ENCODE measurements at places on chromosomes 1 and 21. TPM values are rescaled to one million over a fixed set of nuclear protein-coding genes. Genes with fewer than 3 reads are reported as not detected.

DNA sequence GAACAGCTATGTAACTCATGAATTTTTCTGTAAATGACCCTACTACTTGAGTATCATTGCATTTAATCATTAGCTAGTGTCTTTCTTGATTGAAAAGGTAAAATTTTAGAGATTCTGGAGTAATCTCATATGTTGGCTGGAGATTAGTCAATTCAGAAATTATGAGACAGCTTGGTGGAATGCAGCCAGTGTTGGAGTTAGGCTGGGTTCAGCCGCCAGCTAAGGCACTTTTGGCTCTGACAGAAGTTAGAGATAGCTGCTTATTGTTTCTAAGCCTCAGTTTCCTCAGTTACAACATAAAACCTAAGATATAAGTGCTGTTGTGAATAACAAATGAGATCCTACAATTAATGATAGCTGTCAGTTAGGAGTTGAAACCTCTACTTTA is 49.4 kb downstream of the TBCE start:
- no peaks in the 10 kb centered on the region for H3K27me3 ChIP-seq
- no peak overlapping the region for H3K27ac ChIP-seq
- H3K36me3 ChIP-seq, result peaks cover 11% of the 10 kb centered on the region
- H3K4me3 ChIP-seq, result no peak overlapping the region

DNA sequence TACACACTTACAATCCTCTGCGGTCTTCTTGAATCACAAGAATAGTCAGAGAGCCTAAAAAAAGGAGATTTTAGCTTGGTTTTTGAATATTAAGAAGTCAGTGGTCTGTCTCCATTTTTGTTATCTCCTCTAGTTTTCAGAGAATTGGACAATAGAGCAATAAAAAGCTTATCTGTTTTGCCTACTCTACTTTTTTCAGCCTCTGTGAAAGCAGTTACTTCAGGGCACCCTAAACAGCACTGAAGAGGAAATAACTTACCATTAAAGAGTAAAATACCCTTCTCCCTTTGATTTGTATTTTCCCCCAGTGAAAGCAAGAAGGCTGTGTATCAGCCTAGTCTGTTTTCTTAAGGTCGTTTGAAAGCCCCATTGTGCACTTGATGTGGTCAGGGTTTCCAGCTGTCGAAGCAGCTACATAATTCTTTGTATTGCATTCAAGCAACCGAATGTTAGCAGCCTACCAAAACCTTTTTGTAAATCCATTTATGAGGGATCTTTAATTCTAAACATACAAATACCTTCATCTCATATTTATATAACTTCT is 1.0 kb downstream of the NTMT2 start:
- H3K27me3 ChIP-seq, result peaks cover 64% of the 10 kb centered on the region
- peaks cover 28% of the 10 kb centered on the region for H3K4me1 ChIP-seq
- H3K27ac ChIP-seq, result no peak overlapping the region

DNA sequence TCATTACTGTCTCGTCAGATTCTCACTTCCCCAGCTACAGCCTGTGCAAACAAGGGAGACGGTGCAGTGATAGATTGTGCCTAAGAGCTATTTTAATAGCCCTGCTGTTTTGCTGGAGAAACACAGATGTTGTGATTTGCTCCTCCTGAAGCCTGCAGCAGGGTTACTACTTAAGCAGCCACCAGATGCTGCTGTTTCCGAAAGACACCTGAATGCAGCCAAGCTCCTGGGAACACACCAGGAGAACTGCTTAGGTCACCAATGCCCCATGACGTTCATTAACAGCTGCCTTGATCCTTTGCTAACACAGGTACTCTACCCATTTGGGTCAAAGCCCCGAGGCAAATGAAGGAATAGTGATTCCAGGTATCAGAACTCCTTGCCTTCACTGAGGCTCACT is 411.8 kb upstream of the DAB1 start:
- DNase-seq, result no peak
- H3K36me3 ChIP-seq, result peaks cover 10% of the 10 kb centered on the region
- H3K27me3 ChIP-seq, result 0 out of 2 replicates have a peak, but pooled peaks cover under 1% of the 10 kb centered on the region
- no peak overlapping the region for H3K4me3 ChIP-seq

DNA sequence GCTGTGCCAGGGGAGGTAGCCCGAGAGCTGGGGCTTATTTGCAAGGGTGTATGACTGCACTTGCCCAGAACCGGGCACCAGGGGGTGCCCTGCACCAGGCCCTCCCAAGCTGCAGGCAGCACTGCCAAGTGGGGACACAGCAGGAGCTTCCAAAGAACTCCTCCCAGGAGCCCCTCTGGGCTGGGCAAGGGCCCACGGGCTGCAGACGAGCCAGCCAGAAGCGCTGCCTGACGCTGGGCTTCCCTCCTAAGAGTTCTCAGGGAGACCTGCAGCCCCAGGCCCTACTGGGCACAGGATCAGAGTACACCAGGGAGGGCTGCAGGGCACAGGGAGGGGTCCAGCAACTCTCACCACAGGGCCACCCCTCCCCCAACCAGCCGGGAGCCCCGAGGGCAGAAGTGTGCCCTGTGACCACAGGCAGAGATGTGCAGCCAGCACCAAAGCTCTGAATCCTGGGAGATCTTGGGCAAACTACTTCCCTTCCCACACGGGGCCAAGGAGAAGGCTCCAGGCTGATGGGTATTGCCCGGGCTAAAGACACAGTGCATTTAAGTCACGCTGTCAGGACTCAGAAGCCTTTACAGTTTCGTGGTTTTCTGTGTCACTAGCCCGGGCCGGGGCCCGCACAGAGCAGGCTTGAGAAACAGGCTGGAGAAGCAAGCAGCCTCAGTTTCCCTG is 63.4 kb downstream of the KCNAB2 start:
- H3K27ac ChIP-seq, result no peak overlapping the region
- no peaks in the 10 kb centered on the region for H3K36me3 ChIP-seq
- H3K4me3 ChIP-seq, result no peak overlapping the region
- H3K4me1 ChIP-seq, result no peaks in the 10 kb centered on the region
- DNase-seq, result peak; percentile 62

- no peaks in the 10 kb centered on the region for H3K27me3 ChIP-seq
- no peak for DNase-seq
- H3K36me3 ChIP-seq, result peaks cover 49% of the 10 kb centered on the region
- no peaks in the 10 kb centered on the region for H3K4me1 ChIP-seq
Observed at GRCh38 chr1:1758059-1758621, 20.1 kb downstream of the NADK start.

- H3K27ac ChIP-seq, result no peak overlapping the region
- H3K4me1 ChIP-seq, result peaks cover 6% of the 10 kb centered on the region
- no peak overlapping the region for H3K4me3 ChIP-seq
- no peaks in the 10 kb centered on the region for H3K36me3 ChIP-seq
Observed at GRCh38 chr1:37724575-37724974, 32.3 kb downstream of the CDCA8 start.

- no peaks in the 10 kb centered on the region for H3K27me3 ChIP-seq
- H3K27ac ChIP-seq, result peak overlapping the region; percentile 86
- peaks cover 73% of the 10 kb centered on the region for H3K4me1 ChIP-seq
- peak overlapping the region; percentile 40 for H3K4me3 ChIP-seq
- no peak for DNase-seq
Observed at GRCh38 chr21:31909153-31910073, 36.6 kb downstream of the HUNK start.

DNA sequence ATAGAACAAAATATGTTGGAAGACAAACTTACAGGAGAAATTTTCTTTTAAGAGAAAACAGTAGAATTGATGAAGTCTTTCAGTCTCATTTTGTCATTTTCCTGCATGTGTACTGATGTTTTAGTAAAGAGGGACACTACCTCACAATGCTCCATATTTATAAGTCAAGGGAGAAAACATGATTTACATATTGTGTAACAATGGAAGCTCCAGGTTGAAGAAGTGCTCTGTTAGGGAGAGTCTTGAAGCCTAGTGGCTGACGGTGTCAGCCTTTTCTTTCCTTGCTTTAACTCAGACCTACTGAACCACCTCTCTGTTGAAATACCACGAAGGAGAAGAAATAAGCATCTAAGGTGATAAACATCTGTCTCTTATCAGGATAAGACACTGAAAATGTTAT is 75.0 kb downstream of the C4BPA start:
- no peak for DNase-seq
- no peak overlapping the region for H3K27ac ChIP-seq
- H3K36me3 ChIP-seq, result no peaks in the 10 kb centered on the region

DNA sequence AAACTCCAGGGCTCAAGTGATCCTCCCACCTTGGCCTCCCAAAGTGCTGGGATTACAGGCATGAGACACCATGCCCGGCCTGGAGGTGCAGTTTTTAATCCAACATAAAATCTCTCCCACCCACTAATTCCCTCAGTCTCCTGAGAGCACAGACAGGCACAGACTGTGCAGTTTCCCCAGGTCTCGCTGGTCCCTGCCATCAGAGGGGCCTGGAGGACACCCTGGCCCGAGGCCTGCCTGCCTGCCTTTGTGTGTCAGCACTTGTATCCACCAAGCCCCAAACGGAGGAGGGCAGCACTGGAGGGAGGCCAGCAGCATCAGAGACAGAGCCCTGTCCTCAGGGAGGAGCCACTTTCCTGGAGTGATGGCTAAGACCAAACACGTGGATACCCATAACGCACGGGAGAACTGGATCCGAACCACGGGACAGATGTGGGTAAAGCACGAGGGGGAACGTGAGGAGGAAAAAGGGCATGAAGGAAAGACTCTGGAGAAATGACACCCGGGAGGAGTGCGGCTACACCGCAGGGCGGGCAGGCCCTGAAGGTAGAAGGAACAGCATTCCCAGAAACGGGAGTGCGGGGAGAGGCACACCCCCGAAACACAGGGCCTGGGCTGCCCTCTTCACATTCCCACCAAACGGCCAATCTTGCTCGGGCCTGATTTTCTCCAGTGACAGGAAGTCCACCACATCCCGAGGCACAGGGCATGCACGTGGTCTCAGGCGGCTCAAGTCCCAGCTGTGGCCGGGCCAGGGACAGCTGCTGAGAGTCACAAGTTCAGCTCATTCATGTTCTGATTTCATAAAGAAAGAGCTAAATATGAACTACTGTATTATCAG is 29.7 kb downstream of the NPHP4 start:
- no peak overlapping the region for H3K27ac ChIP-seq
- no peak overlapping the region for H3K4me3 ChIP-seq
- no peak for DNase-seq
- peaks cover 15% of the 10 kb centered on the region for H3K36me3 ChIP-seq
- peaks cover 7% of the 10 kb centered on the region for H3K4me1 ChIP-seq

- H3K4me3 ChIP-seq, result no peak overlapping the region
- peaks cover 25% of the 10 kb centered on the region for H3K4me1 ChIP-seq
- no peak for DNase-seq
- peaks cover 40% of the 10 kb centered on the region for H3K27me3 ChIP-seq
- no peak overlapping the region for H3K27ac ChIP-seq
- H3K36me3 ChIP-seq, result no peaks in the 10 kb centered on the region
Observed at GRCh38 chr1:213993929-213994328, 6.2 kb downstream of the PROX1 start.

- H3K27me3 ChIP-seq, result peaks cover 6% of the 10 kb centered on the region
- DNase-seq, result no peak
- H3K4me3 ChIP-seq, result no peak overlapping the region
Observed at GRCh38 chr21:44687671-44688070, 5.7 kb upstream of the KRTAP12-1 start.

- peaks cover 13% of the 10 kb centered on the region for H3K36me3 ChIP-seq
- no peak for DNase-seq
- no peaks in the 10 kb centered on the region for H3K27me3 ChIP-seq
- peak overlapping the region; percentile 81 for H3K27ac ChIP-seq
- no peak overlapping the region for H3K4me3 ChIP-seq
- peaks cover 14% of the 10 kb centered on the region for H3K4me1 ChIP-seq
Observed at GRCh38 chr1:28456078-28456477, 49.8 kb upstream of the RCC1 start.

GRCh38 chr1:10682108-10682445 is 114.4 kb downstream of the CASZ1 start:
- no peak for DNase-seq
- H3K36me3 ChIP-seq, result no peaks in the 10 kb centered on the region
- H3K4me1 ChIP-seq, result peaks cover 69% of the 10 kb centered on the region

DNA sequence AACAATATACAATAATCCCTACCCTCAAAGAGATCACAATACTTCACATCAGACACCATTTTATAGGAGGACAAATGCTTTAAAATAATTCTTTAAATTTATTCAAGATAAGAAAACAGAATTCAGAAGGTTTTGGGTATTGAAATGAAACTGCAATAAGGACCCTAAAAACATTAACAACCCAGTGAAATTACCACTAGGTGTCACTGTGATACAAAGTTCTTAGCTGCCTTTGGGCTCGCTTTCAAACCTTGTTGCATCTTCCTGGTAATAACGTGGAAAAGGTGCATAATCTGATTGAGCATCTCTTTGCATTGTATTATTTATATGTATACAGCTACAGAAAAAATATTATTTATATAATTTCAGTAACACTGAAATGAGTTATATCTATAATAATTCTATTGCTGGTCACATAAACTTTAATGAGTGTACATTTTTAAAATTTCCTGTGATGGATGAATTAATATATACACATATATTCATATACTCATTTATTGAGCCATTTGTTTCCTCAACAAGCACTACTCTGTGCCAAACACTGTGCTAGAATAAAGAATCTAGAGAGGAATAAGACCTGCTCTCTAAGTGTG is 185.2 kb downstream of the FAF1 start:
- no peaks in the 10 kb centered on the region for H3K36me3 ChIP-seq
- no peak overlapping the region for H3K4me3 ChIP-seq
- H3K27me3 ChIP-seq, result no peaks in the 10 kb centered on the region
- no peaks in the 10 kb centered on the region for H3K4me1 ChIP-seq
- H3K27ac ChIP-seq, result no peak overlapping the region
- DNase-seq, result no peak

DNA sequence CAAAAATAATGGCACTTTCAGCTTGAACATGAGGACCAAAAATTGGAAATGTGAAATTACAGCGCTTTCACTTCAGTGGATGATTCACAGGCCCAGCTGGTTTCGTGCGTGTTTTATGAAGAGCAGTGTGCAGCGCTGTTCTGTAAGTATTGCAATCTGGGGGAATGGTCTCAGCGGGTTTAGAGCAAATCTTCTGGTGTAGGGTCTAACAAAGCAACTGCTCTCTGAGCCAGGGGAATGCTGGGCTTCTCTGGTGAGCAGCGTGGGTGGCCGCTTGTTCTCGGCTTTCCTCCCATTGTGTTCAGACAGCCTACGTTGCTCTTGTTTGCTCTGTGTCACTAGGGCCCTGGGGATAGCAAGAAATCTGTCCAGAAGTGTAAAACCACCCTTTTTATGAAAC is 42.4 kb upstream of the GADD45A start:
- H3K36me3 ChIP-seq, result no peaks in the 10 kb centered on the region
- H3K27ac ChIP-seq, result no peak overlapping the region
- H3K27me3 ChIP-seq, result no peaks in the 10 kb centered on the region
- no peak for DNase-seq
- H3K4me1 ChIP-seq, result peaks cover 3% of the 10 kb centered on the region

DNA sequence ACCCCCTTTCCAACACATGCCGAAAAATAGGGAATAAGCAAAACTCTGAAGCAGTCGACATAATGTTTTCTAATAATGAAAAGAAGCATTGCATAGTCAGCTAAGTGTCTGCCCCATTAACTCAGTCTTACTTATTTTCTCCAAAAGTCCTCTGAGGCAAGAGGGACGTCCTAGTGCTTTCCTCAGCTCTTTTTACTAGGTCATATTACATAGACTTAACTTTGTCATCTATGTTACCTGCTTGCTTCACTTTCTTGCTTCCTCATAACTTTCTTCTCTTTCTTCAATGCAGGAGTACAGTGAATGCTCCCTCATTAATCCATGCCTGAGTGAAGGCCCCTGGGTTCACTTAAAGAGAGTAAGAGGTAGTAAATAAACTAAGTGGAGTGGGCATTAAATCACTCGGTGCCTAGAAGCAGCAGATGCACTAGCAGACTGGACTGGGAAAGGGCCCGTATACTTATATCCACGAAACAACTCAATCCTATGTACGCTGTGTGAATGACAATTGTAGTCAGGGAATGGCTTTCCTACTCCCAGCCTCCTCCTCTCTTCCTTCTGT is 210.5 kb upstream of the SPAG17 start:
- no peak overlapping the region for H3K27ac ChIP-seq
- H3K4me3 ChIP-seq, result no peak overlapping the region
- H3K36me3 ChIP-seq, result no peaks in the 10 kb centered on the region

F5 gene
- 0.21 TPM for total RNA-seq

PLA2G2D gene
- not detected for total RNA-seq

SLC35F3 gene
- total RNA-seq, result 0.85 TPM

KCNE1 gene
- total RNA-seq, result 0.37 TPM
